ENCODE measurements at places on chromosomes 12 and 14.
A peak's percentile ranks its signal among the peaks of the same experiment; 100 is the strongest.

DNA sequence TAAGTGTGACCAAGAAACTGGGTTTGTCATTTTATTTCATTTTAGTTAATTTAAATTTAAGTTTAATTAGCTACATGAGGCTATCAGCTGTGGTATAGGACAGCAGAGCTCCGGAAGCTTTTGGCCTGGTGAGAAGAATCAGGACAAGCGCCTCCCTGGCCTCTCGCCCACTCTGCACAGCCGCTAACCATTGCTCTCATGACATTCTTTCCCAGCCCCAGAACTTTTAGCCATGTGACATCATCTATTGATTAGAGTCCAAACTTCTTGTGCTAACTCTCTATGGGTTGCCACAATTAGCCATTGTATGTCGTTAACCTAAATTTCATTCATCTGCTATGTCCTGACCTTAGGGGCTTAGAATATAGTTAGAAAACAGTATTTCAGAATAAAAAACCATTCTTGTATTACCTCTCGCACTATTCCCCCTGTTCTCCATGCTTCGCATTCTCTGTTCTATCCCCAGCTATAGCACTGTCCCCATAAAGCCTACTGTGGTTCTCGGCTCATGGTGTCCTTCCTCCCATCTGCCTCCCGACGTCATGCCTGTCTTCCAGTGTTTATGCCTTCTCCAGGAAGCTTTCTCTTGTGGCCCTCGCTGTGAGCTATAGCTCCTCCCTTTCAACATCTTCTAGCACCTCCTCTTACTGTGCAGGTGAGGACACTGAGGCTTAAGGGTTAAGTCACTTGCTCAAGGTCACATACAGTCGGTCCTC is 23.5 kb downstream of the SSH1 start:
- DNase-seq = no peak

DNA sequence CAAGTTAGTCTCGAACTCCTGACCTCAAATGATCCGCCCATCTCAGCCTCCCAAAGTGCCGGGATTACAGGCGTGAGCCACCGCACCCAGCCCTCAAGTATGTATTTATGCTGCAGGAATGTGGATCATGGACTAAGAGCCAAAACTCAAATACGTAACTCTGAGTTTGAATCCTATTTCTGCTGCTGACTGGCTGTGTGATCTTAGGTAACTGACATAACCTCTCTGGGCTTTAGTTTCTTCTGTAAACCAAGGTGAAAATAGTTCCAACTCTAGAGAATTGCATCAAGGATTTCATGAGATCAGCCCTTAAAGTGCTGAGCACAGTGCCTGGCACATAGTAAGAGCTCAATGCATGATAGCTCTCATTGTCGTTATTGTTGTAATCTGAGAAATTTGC is 37.4 kb downstream of the HSPB8 start:
- DNase-seq = no peak

- peak; percentile 95 for DNase-seq
Observed at GRCh38 chr12:21774358-21775132, at the start of gene KCNJ8. Gene KCNJ8, minus strand, starts transcription at chr12:21774706. Its CDS starts 1,090 bp downstream, at chr12:21773616.

DNA sequence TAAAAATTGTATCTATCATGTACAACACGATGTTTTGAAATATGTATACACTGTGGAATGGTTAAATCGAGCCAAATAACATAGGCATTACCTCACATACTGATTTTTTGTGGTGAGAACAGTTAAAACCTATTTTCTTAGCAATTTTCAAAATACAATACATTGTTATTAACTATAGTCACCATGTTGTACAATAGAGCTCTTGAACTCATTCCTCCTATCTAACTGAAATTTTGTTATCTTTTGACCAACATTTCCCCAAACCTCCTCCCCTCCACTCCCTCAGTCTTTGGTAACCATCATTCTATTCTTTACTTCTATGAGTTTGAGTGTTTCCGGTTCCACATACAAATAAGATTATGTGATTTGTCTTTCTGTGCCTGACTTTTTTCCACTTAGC is 6.8 kb upstream of the SLC38A2 start:
- no peak for DNase-seq

DNA sequence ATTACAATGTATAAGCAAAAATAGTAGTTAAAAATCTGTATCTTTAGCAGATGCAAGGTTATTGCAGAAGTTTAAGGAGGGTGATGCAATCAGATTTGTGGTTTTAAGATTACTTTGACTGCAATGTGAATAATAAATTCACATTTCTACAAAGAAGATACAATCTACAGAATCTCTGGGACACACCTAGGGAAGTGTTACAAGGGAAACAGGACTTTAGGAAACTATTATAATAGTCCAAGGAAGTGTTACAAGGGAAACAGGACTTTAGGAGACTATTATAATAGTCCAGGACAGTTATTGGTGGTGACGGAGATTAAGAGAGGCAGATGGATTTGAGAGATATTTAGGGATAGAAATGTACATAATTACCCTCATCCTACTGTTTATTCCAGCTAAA is 154.4 kb upstream of the GARIN6 start:
- DNase-seq = no peak

DNA sequence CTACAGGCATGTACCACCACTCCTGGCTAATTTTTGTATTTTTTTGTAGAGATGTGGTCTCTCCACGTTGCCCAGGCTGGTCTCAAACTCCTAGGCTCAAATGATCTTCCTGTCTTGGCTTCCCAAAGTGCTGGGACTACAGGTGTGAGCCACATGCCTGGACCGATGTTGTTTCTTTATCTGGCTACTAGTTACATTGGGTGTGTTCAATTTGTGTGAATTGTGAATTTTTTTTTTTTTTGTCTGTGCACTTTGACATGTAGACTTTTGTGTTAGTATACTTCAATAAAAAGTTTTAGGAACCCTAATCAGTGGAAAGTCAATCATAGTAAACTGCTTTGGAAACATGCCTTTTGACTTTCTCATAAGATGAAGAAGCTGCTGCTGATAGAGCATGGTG is 24.0 kb upstream of the SLC17A8 start:
- no peak for DNase-seq

- peak; percentile 92 for DNase-seq
Observed at GRCh38 chr12:107091989-107092641, 1.2 kb downstream of the CRY1 start.

- DNase-seq = no peak
Observed at GRCh38 chr12:108779998-108780688, 48.8 kb upstream of the CORO1C start.

GRCh38 chr12:7141351-7142005 is 11.3 kb downstream of the CLSTN3 start:
- DNase-seq = no peak

GRCh38 chr14:95875831-95876760 is 536 bp upstream of the TUNAR start:
- no peak for DNase-seq

DNA sequence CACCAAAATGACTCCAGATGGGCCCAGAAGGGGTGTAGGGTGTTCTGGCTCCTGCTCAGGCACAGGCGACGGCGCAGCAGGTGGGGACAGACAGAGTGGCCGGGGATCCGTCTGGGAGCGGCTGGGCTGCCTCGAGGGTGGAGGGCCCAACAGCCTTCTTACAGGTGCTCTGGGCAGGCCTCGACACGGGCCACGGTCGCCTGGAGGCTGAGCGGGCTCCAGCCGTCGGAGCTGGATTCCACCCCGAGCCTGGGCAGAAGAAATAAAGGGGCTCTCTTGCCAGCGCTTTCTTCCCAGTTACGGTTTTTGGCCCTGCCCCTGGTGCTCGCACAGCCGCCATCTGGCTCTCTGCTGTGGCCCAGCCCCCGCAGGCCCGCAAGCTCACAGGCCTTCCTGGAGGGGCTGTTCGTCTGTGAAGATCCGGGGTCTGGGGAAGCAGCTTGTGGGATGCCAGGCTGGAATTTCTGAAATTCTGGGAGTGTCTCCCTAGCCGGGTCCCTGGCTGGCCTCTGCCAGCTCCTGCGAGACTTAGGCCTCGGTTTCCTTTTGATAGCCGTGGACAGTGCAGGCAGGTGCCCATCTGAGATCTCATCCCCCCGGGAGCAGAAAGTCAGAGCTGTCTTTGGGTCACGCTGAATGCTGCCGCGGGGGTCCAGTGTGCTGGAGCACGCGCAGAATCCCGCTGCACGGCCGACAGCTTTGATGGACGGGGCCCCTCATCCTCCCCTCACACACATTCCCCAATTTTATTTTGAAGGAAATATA is 122.7 kb downstream of the PAPOLA start:
- no peak for DNase-seq

- DNase-seq = no peak
Observed at GRCh38 chr12:12985817-12986408, 14.2 kb downstream of the HEBP1 start.

DNA sequence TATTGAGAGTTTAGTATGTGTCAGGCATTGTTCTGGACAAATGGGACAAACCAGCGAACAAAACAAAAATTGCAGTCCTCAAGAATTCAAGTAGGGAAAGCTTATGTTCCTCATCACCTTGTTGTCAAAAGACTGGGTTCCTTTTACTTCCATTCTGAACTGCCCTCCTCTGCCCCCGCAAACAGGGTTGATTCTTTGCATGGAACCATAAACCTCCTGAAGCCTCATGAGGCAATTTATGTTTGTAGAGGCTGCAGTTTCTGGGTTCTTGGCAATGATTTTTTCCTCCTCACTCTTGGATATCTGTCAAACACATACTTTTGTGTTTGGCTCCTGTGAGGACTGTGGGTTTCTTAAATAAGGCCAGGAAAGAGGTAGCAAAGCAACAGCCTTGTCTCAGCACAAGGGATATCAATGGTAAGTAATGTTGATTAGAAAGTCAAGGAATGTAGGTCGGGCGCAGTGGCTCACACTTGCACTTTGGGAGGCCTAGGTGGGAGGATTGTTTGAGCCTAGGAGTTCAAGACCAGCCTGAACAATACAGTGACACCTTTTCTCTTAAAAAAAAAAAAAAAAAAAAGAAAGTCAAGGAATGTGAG is 13.9 kb downstream of the COPZ1 start:
- no peak for DNase-seq

DNA sequence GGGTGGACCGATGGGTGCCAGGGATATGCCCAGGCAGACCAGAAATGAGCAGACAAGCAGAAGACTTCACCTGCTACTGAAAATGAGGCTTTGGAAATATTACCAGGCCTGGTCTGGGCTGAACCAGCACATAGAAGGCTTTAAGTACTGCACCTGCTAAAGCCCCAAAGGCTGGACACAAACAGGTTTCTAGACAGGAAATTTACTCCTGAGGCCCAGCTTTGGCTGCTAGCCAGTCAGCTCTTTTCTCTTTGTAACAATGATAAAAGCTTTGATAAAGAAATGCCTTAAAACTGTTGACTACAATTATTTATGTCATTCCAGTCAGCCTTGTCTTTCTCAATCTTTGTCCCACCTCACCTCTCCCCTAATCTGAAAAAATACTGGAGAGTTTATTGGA is 228.9 kb upstream of the EGLN3 start:
- DNase-seq = no peak

GRCh38 chr12:94187361-94187760 is 39.0 kb downstream of the PLXNC1 start:
- DNase-seq = no peak

- DNase-seq = no peak
Observed at GRCh38 chr12:76719171-76720041, 44.5 kb upstream of the ZDHHC17 start.

DNA sequence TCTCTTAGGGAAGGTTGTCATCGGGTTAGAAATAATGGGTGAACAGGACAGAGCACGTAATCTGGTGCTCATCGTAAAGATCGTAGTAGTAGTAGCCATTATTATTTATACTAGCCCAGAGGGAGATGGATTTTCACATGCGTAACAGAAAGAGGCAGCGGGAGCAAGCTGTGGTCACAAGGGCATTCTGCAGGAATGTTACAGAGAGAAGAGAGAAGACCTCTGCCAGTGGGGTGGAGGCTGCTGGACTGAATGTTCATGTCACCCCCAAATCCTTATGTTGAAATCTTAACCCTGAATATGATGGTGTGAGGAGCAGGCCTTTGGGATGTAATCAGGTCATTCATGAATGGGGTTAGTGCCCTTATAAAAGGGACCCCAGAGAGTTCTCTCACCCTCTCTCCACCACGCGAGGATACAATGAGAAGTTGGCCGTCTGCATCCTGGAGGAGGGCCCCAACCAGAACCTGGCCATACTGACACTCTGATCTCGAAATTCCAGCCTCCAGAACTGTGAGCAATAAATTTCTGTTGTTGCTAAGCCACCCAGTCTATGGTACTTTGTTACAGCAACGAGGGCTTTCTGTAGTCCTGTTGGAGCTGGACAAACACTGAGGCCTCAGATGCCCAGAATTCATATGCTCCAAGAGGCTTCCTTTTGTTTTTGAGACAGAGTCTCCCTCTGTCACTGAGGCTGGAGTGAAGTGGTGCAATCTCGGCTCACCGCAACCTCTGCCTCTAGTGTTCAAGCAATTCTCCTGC is 131.2 kb upstream of the MED13L start:
- DNase-seq = no peak

DNA sequence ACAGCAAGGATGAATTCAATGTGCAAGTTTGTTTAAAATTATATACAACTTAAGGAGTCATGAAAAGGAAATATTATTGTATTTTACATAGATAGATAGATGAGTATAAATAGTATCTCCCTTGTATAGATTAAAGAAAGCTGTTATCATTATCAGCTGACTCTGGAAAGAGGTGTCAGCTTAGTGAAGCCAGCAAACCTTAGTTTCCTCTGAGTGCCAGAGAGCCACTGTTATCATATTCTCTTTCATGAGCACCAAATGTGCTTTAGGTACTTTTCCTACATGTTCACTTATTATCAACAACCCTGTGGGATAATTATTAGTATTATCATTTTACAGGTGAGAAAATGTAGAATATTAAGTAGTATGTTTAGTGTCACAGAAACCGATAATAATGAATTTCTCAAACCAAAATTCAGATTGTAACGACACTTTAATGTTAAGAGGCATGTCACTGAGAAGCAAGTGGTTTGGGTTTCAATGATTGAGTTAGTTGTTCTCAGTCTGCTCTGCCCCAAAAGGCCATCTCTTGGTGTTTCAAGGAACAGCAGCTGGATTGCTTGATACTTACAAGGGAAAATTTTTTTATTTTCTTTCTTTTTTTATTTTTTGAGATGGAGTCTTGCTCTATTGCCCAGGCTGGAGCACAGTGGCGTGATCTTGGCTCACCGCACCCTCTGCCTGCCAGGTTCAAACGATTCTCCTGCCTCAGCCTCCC is 53.7 kb downstream of the PLEKHA5 start:
- no peak for DNase-seq

- DNase-seq = no peak
Observed at GRCh38 chr14:100429537-100429936, 106.4 kb downstream of the SLC25A47 start.

DNA sequence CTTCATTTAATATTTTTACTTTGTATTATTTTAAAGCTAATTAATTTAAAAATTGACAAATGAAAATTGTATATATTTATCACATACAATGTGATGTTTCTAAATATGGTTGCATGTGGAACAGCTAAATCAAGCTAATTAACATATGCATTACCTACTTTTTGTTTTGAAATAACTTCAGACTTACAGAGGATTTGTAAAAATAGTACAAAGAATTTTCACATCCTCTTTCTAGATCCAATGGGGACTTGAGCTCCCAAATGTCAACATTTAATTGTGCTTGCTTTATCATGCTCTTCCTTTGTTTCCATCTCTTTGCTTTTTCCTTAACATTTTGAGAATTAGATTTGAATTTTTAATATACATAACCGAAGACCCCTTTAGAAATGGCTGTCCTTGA is 6.6 kb downstream of the DCD start:
- no peak for DNase-seq

Data from esophagus muscularis mucosa (tissue), 4 donors.